Activated T-cell treated with anti-CD3 and anti-CD28 coated beads for 48 hours (primary cell): ENCODE measurements at places on chromosomes 11 and 22.

- DNase-seq: no peak
Measured at GRCh38 chr11:6615882-6616585, 3.2 kb downstream of the TPP1 start.

- no peak for DNase-seq
Measured at GRCh38 chr11:29913352-29913751, 103.5 kb downstream of the KCNA4 start.

GRCh38 chr11:57674251-57674650, 6.3 kb downstream of the ZDHHC5 start:
- DNase-seq: no peak

DNA sequence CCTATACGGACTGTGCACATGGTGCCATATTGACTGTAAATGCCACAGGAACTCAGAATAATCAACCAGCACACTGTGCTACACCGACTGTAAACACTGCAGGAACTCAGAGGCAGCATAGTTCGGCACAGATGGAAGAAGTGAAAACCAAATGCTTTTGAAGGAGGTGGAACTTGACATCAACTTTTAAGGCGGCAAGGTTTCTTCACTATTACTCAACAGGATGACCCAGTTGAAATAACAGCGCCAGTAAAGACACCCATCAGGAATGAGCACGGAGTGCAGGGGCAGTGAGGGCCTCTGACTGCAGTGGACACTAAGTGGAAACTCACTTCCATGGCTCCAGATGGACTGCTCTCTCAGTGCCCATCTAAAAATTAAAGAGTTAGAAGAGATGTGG, 15.7 kb downstream of the TESMIN start:
- DNase-seq: no peak

GRCh38 chr11:58832056-58832645, 12.4 kb downstream of the GLYATL2 start:
- no peak for DNase-seq

DNA sequence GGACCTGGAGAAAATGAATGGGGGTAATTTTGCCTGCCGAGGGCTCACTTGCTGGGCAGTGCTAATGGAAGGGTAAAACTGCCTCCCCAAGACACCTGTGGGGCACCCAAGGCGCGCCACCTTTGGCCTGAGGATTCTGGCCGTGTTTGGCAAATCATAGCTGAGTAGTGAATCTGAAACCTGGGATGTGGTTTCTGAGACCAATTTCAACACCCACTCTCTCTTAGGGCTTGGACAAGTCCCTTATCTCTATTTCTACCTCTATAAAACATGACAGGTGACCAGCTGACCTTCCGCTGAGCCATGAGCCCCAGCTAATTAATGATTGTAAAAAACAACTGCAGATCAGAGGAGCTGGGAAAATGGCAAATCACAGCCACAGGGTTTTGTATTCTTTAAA, 1.5 kb upstream of the PACSIN3 start:
- DNase-seq: no peak

GRCh38 chr11:110286298-110287040, 9.9 kb downstream of the RDX start:
- no peak for DNase-seq

DNA sequence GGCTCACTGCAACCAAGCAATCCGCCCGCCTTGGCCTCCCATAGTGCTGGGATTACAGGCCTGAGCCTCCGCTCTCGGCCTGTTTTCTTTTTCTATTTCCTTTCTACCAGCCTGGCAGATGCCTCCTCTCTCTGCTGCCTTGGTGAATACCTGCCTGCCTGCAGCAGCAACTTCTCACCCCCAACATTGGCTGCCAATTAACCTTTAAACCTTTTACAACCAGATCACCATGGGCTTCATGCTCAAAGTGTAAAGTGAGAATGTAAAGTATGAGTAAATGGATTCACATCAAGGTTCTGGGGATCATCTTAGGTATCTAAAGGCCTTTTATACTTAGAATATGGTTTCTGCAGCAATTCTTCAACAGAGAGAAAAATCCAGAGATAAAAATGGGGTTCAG, 13.0 kb upstream of the FCHSD2 start:
- no peak for DNase-seq

- DNase-seq: no peak
Measured at GRCh38 chr22:27107386-27107785, 450.0 kb downstream of the MIAT start.
